ENCODE measurements at places on chromosomes 7 and 10.

DNA sequence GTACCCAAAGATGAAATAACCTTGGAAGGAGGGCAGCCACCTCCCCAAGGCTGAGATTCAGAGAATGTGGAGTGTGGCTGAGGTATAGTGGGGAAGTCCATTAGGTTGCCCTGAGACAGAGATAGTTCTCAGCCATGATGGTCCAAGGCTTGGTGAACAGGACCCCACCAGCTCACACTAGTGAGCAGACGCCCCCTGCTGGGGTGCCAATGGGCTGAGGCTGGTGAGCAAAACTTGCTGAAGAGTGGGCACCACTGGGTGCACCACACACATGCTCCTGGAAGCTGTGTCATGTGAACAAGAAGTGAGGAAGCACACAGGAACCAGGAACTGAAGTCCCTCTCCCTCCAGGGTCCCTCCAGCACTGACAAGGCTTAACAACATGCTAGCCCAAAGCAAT is 8.9 kb downstream of the FBXL13 start:
- ATAC-seq, result peak; percentile 83

GRCh38 chr10:69768386-69768785 is 33.3 kb upstream of the COL13A1 start:
- ATAC-seq, result no peak

DNA sequence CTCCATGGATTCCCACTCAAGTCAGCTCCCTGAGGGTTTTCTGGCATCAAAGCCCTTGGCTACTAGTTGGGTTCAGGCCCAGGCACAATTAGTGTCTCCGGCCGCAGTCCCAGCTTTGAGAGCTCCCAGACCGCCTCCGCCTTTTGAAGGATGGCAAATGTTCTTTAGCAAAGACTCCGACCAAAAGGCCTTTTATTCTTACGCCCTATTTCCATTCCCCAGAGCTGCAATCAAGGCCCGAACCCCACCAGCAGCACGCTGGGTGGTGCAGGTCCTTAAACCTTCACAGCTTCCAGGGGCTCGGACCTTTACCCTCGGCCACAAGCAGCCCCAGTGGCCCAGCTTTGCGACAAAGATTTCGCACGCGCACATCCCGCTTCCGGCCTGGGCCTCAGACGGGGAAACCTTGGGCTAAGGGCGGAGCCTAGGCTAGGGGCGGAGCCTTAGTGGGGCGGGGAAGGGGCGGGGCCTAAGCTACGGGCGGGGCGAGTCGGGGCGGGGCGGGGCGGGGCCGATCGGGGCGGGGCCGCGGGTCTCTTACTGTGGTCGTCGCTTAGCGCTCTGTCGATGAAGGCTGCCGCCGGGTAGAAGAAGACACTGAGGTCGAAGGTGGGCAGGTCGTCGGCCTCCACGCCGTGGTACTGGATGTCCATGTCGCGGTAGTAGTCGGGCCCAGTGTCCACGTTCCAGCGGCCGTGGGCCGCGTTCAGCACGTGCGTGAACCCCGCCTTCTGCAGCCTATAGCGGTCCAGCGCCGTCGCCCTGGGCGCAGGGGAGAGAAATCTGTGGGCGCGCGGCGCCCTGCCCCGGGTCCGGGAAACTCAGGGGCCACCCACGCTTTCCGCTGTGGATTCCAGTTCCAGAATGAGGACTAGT is 68.0 kb upstream of the SAMD8 start:
- no peak for ATAC-seq

DNA sequence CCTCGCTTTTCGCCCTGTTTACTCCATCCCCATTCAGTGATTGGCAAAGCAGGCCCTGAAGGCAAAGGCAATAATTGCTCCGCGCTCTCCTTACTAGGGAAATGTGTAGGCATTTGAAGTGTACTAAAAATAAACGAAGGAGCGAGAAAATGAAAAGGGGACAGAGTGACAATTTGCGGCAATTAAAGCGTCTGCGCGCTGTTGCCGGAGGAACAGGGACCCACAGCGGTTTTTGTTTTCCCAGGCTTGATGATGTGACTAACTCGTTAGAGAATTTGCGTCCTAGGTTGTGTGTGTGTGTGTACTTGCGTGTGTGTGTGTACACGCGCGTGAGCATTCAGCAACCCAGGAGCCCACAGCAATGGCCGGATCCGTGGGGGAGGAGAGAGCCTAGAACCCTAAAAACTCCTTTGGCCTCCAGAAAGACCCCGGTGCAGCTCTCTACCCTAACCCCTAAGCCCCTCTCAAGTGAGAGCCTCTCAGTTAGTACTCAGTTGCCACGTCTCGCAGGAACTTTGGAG is 7.8 kb upstream of the DLX6 start:
- no peak for ATAC-seq

DNA sequence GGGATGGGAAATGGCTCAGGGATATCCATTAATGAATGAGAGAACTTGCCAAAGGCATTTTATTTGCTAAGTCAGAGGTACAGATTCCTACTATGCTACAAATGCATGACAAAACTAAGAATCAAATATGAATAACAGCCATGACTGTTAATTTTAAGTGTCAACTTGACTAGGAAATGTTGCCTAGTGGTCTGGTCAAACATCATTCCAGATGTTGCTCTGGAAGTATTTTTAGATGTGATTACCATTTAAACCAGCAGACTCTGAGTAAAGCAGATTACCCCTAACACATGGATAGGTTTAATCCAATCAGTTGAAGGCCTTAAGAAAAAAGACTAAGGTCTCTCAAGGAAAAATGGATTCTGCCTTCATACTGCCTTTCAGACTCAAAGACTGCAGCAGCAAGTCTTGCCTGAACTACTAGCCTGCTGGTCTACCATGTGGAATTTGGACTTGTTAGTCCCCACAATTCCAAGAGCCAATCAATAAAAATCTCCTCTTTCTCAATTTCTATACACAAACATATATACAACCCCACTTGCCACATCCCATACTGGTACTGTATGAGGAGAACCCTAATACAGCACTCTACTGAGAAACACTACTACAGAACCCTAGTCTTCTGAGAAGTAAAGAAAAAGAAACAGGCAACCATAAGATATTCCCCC is 119.1 kb downstream of the NRBF2 start:
- 0 out of 3 replicates have a peak, but pooled peaks have one; percentile 13 for ATAC-seq

DNA sequence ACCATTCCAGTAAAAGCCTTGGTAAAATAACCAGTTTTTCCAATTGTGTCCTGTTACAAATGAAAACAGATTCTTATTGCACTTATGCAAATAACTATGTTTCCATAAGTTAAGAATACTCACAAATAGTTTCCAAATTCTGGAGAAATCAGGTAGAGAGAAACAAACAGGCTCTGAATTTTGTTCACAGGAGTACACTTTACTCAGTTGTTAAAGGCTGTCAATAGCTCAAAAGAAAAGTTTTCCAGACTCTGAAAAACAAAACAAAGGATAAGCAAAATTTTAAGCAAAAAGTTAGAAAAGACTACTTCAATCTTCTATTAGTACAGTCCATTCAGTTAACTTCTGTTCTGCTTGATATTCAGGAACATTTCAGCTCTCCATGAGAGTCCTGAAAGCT is 32.8 kb upstream of the ZNF365 start:
- ATAC-seq, result no peak

- no peak for ATAC-seq
Measured at GRCh38 chr7:5679813-5680473, 101.5 kb downstream of the RNF216 start.

DNA sequence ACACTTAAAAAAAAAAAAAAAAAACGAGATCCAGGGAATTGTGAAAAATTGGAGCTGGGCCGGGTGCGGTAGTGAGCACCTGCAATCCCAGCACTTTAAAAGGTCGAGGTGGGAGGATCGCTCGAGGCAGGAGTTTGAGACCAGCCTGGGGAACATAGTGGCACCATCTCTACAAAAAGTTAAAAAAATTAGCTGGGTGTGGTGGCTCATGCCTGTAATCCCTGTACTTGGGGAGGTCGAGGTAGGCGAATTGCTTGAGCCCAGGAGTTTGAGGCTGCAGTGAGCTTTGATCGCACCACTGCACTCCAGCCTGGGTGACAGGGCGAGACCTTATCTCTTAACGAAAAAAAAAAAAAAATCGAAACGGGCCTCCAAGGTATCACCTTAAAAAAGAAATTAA is 2.0 kb downstream of the CLDN4 start:
- ATAC-seq, result no peak

DNA sequence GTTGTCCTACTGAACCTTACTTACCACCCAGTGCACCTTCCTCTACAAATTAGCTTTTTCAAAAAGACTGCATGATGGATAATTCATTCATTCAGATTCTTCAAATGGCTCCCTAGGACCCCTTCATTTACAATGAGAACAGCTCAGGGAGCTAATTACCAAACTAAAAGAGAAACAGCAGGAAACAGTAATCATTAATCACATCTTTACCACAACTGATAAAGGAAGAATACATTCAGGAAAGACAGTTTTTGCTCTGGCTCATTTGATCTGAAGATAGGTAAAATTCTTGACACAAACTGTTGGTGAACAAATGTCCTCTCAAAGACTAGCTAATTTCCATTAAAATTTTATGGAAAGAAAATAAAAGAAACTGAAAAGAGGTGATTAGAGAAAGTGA is 1652.7 kb upstream of the LRRTM3 start:
- no peak for ATAC-seq

- no peak for ATAC-seq
Measured at GRCh38 chr7:44094365-44094764, 9.8 kb upstream of the AEBP1 start.

- ATAC-seq, result no peak
Measured at GRCh38 chr7:139084709-139085108, 24.8 kb downstream of the ZC3HAV1 start.

GRCh38 chr10:132571650-132572544 is 34.3 kb downstream of the INPP5A start:
- peak; percentile 93 for ATAC-seq

- ATAC-seq, result peak; percentile 29
Measured at GRCh38 chr10:114279289-114279688, 40.2 kb downstream of the VWA2 start.

GRCh38 chr7:70484255-70484654 is 647.7 kb upstream of the GALNT17 start:
- no peak for ATAC-seq

GRCh38 chr10:80154978-80155695 is 22.6 kb downstream of the PLAC9 start:
- ATAC-seq, result peak; percentile 63

DNA sequence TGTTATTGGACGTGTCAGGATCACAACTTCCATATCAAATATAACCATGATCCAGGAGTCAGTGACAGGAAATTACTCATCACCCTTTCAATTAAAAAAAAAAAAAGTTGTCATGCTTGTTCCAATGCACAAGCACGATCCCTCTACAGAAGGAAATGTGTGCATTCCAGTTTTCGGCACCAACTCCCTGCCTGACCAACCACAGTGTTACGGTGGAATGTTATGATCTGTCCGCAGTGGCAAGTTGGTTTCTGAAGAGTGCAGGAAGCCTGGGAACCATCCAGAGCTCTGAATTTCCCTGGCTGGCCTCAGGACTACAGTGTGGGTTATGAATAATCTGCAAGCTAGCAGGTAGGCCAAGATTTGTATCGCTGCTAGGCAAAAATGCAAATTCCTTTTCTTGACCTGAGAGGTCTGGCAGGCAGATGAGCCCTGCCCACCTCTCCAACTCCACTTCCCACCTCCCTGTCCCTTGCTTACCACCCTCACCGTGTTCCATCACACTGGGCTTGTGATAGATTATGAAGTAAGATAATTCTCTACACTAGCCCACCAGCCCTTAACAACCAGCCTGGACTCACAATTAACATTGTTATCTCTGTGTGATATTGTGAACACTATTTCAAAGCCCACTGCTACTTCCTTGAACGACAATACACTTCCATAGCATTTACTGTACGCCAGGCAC is 20.4 kb downstream of the FRMPD2 start:
- ATAC-seq, result no peak

- no peak for ATAC-seq
Measured at GRCh38 chr7:129959471-129960203, 6.9 kb upstream of the UBE2H start.

- ATAC-seq, result peak; percentile 52
Measured at GRCh38 chr7:100799037-100799896, 28.1 kb downstream of the EPHB4 start.

GRCh38 chr10:110134917-110135316 is 72.5 kb upstream of the MXI1 start:
- no peak for ATAC-seq

DNA sequence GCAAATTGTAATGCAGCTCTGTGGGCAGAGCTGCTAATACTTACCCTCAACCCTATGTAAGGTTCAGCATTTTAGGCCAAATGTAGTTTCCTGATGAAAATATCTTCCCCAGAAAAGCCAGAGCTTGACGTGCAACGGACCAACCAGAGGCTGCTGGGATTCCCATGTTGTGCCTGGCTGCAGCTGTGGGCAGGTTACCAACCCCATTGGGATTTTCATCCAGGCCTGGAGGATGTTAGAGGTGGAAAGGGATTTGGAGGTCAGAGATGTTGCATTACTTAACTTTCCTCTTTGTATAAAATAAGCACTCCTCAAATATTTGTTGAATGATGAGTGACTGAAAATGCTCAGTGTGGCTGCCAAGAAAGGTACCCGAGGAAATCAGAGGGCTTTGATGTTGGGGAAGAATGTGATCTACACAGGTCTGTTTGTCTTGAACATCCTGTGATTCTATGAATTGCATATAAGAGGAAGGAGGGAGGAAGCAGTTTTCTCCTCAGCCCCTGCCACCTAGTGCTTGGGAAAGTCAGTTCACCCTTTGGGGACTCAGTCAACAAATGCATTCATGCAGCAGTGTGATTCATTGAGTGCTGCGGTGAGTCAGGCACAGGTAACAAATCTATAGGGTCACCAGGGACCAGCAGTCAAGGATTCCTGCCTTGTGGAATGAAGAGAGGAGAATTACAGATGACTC is 487.2 kb downstream of the RPS24 start:
- peak; percentile 80 for ATAC-seq

- no peak for ATAC-seq
Measured at GRCh38 chr7:5218564-5219360, 28.7 kb downstream of the WIPI2 start.

- ATAC-seq, result peak; percentile 96
Measured at GRCh38 chr7:131244259-131244852, 83.3 kb upstream of the MKLN1 start.

GRCh38 chr10:90571481-90572258 is 286.2 kb downstream of the HTR7 start:
- ATAC-seq, result no peak

- no peak for ATAC-seq
Measured at GRCh38 chr10:58838561-58839208, 326.0 kb downstream of the BICC1 start.

DNA sequence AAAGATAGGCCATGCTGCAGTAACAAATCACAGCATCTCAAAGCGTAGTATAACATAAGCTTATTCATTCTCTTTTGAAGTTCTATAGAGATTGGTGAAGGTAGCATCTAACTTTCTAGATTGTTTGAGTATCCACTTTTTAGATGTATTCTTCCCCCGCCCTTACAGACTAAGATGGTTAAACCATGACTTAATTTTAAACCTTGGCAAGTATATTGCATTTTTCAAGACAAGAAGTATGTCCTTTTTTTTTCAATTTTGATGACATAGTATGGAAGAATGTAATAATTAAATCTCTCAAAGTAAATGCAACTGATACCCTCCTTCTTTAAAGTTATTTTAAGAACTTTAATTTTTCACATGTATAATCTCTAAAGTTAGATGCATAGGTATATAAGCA is 190.0 kb downstream of the KCND2 start:
- no peak for ATAC-seq
